B cell (primary cell): ENCODE measurements at places on chromosomes 6 and 20. TPM values are rescaled to one million over a fixed set of nuclear protein-coding genes. Genes with fewer than 3 reads are reported as not detected.
A peak's percentile ranks its signal among the peaks of the same experiment; 100 is the strongest.

GRCh38 chr6:75272145-75272840, 12.3 kb downstream of the TMEM30A start:
- DNase-seq = no peak

- no peak for DNase-seq
Measured at GRCh38 chr20:31548820-31549512, 34.7 kb downstream of the HM13 start.

DNA sequence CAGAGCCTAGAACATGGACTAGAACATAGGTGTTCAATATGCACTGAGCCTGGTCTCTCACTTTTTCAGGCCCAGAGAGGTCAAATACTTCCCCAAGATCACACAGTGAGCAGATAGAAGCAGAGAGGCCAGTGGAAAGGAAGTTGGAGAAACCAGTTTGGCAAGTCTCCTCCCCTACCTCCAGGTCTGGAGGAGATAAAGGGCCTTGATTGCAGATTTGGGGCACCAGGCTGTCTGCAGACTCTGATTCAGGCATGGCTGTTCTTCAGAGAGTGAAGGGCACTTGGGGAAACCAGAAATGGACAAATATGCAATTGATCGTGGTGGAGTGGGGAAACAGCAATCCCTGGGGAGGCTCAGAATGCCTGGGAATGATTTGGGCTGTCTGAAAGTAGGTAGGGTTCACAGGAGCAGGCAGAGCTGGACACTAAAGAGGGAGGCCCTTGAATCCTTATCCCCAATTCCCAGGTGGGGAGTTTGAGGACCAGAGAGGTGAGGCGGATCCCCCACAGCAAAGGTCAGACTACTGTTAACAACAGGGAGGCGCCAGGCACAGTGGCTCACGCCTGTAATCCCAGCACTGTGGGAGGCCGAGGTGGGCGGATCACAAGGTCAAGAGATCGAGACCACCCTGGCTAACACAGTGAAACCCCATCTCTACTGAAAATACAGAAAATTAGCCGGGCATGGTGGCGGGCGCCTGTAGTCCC, 2.3 kb downstream of the PEDS1 start:
- no peak for DNase-seq

- DNase-seq = no peak
Measured at GRCh38 chr6:168590406-168590805, 149.4 kb downstream of the SMOC2 start.

DNA sequence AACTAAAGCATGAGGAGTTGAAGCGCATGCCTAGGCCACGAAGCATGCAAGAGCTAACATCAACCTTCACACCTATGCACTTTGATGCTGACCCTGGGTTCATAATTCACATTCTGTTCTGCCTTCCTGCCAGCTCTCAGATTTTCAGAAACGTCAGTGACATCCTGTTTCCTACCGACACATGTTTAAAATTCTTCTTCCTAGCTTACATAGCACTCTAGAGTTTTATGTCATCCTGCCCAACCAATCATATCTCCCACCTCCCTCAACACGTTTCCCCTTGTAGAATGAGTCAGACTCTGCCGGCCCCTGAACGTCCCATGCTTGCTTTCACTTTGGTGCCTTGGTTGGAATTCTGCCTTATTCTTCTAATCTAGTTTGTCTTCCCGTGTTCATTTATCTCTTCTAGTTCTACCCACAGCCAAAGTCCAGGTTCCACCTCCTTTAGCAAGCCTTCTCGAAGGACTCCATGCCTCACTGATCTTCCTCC, 97.2 kb upstream of the MAP7 start:
- peak; percentile 35 for DNase-seq

- no peak for DNase-seq
Measured at GRCh38 chr6:170085475-170086401, 205.1 kb downstream of the DLL1 start.

- DNase-seq = no peak
Measured at GRCh38 chr6:43985329-43985728, 141.9 kb downstream of the MRPL14 start.

Gene CDK19
- 44.8 and 45.3 TPM in 2 replicates for total RNA-seq
